Upper lobe of left lung (tissue), 6 donors: ENCODE measurements at places on chromosomes 2 and 18. TPM values are rescaled to one million over a fixed set of nuclear protein-coding genes. Genes with fewer than 3 reads are reported as not detected.

- H3K4me3 ChIP-seq = no peak overlapping the region
- H3K27me3 ChIP-seq = no peaks in the 10 kb centered on the region
- DNase-seq = no peak
- no peak overlapping the region for H3K27ac ChIP-seq
- no peaks in the 10 kb centered on the region for H3K4me1 ChIP-seq
Measured at GRCh38 chr2:236901956-236902355, 183.7 kb upstream of the COPS8 start.

- H3K36me3 ChIP-seq = no peaks in the 10 kb centered on the region
- no peak overlapping the region for H3K4me3 ChIP-seq
- no peaks in the 10 kb centered on the region for H3K27me3 ChIP-seq
- DNase-seq = no peak
- H3K27ac ChIP-seq = no peak overlapping the region
- no peaks in the 10 kb centered on the region for H3K4me1 ChIP-seq
Measured at GRCh38 chr18:33749834-33750233, 171.8 kb downstream of the ASXL3 start.

GRCh38 chr2:236551471-236552211 lies 18.0 kb upstream of the ACKR3 start:
- no peak overlapping the region for H3K27ac ChIP-seq
- peak; percentile 27 for DNase-seq
- no peaks in the 10 kb centered on the region for H3K36me3 ChIP-seq
- no peak overlapping the region for H3K4me3 ChIP-seq
- no peaks in the 10 kb centered on the region for H3K27me3 ChIP-seq

- H3K36me3 ChIP-seq = no peaks in the 10 kb centered on the region
- no peaks in the 10 kb centered on the region for H3K27me3 ChIP-seq
- H3K27ac ChIP-seq = no peak overlapping the region
- no peak overlapping the region for H3K4me3 ChIP-seq
- no peak for DNase-seq
Measured at GRCh38 chr2:84844141-84844540, 36.7 kb downstream of the TRABD2A start.

GRCh38 chr2:85673716-85674375 lies 5.8 kb upstream of the SFTPB start:
- H3K27me3 ChIP-seq = no peaks in the 10 kb centered on the region
- DNase-seq = no peak
- peaks cover 58% of the 10 kb centered on the region for H3K4me1 ChIP-seq
- H3K4me3 ChIP-seq = no peak overlapping the region
- no peak overlapping the region for H3K27ac ChIP-seq

- H3K27ac ChIP-seq = no peak overlapping the region
- no peak for DNase-seq
Measured at GRCh38 chr2:158825021-158825420, 29.9 kb downstream of the DAPL1 start.

DNA sequence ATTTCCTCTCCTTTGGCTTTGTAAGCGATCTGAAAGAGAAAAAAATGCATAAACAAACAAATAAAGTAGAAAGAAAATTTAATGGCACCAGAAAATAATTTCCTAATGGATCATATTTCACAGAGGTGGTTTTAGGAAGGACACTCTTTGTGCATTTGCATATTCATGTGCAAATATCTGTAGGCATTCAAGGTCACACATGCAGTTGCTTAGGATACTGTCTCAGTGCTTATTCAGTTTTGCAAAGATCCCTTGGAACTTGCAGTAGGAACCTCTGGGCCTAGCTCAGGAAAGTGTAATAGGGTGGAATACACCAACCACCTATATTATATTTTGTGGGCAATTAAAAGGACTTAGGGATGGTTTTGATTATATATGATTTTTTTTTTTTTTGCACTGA lies 54.3 kb downstream of the NEB start:
- no peak overlapping the region for H3K27ac ChIP-seq
- no peaks in the 10 kb centered on the region for H3K36me3 ChIP-seq
- no peaks in the 10 kb centered on the region for H3K4me1 ChIP-seq
- H3K27me3 ChIP-seq = no peaks in the 10 kb centered on the region

DNA sequence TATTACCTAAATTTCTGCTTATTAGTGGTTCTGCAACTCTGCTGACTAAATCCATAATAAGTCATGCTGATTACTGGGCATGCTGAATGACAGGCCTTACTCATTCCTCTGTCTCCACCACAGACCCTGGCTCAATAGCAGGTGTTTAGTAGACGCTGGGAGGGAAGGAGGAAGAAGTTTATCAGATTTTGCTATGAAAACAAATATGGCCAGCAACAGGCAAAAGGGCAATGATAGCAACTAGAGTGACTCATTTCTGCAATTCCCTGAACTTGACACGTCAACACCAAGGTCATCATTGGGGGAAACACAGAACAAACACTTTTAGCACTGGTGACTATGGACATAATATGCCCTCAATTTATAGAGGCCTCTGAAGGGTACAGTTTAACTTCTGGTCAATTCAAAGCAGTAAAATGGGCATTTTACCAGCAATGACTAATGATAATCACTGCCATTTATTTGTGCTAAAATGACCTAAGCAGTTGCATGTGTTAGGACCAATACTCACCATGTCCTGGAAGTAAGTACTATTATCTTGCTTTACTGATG lies 35.2 kb downstream of the TMEM163 start:
- peaks cover 8% of the 10 kb centered on the region for H3K4me1 ChIP-seq
- no peaks in the 10 kb centered on the region for H3K36me3 ChIP-seq

DNA sequence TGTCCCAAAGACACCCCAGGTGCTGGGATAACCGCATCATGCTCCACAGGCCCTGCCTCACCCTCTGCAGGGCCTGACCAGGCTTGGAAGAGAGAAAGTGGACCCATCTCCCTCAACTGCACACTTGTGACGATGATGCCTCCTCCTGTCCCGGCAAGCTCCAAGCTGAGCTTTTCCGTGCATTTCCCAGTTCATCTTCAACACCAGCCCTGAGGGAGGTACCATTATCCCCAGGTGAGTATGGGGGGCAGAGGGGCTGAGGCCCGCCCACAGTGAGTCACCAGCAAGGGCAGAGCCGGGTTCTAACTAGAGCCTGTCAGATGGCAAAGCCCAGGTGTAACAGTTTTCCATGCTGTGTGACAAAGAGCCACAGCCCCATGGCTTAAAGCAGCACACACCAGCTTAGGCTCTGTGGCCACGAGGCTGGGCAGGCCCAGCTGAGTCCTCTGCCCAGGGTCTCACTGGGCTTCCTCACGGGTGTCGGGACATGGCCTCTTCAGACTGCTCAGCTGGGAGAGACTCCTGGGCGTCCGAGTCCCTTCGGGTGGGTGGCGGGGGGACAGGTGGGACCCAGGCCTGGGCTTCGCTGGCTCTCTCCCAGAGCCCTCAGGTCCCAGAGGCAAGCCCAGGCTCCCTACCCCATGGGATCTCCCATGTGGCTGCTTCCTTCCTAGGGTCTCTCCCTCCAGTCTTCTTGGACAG lies 108.4 kb upstream of the OTOS start:
- no peak for DNase-seq
- no peaks in the 10 kb centered on the region for H3K36me3 ChIP-seq
- H3K27ac ChIP-seq = no peak overlapping the region
- peaks cover 21% of the 10 kb centered on the region for H3K4me1 ChIP-seq

DNA sequence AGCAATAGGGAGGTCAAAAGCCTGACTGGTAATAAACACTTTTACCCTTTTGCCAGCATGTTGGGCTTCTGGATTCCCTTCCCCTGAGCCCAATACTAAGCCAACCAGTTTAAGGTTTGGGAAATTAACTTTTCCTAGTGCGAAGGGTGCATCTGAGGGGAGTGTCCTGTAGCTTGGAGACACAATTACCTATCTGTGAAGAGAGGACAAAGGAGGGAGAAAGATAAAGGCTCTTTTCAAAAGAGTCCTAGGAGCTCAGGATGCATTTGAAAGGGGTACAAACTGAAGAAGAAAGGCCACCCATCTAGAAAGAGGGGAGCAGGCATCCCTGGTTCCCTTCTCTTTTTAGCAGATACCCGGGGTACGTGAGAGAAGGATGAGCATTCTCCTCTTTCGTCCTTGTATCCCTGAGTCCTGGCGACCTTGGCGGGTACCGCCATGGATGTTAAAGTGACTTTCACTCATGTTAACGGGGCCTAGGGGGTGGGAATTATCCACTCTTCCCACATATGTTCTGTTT lies 25.1 kb downstream of the C18orf54 start:
- no peak overlapping the region for H3K27ac ChIP-seq
- no peaks in the 10 kb centered on the region for H3K36me3 ChIP-seq
- no peaks in the 10 kb centered on the region for H3K27me3 ChIP-seq
- H3K4me3 ChIP-seq = no peak overlapping the region

DNA sequence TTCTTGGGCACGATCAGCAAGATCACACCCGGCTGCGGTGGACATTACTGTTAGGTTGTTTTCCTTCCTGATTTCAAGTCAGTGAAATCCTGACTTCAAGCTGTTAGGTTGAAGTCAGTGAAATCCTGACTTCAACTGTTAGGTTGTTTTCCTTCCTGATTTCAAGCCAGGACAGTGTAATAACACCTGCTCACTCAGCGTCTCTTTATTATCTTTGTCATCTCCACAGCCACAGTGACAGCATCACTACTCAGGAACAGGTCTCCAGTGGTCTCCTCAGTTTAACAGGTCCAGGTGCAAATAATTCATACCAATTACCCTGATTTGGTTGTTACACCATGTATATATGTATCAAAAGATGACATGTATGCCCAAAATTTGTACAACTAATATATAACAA lies 208.1 kb upstream of the REG3G start:
- no peak for DNase-seq
- H3K36me3 ChIP-seq = no peaks in the 10 kb centered on the region
- H3K4me3 ChIP-seq = no peak overlapping the region
- no peaks in the 10 kb centered on the region for H3K27me3 ChIP-seq
- no peak overlapping the region for H3K27ac ChIP-seq
- H3K4me1 ChIP-seq = no peaks in the 10 kb centered on the region

GRCh38 chr2:214088536-214088935 lies 322.3 kb upstream of the VWC2L start:
- no peak overlapping the region for H3K27ac ChIP-seq
- no peak for DNase-seq
- no peak overlapping the region for H3K4me3 ChIP-seq

DNA sequence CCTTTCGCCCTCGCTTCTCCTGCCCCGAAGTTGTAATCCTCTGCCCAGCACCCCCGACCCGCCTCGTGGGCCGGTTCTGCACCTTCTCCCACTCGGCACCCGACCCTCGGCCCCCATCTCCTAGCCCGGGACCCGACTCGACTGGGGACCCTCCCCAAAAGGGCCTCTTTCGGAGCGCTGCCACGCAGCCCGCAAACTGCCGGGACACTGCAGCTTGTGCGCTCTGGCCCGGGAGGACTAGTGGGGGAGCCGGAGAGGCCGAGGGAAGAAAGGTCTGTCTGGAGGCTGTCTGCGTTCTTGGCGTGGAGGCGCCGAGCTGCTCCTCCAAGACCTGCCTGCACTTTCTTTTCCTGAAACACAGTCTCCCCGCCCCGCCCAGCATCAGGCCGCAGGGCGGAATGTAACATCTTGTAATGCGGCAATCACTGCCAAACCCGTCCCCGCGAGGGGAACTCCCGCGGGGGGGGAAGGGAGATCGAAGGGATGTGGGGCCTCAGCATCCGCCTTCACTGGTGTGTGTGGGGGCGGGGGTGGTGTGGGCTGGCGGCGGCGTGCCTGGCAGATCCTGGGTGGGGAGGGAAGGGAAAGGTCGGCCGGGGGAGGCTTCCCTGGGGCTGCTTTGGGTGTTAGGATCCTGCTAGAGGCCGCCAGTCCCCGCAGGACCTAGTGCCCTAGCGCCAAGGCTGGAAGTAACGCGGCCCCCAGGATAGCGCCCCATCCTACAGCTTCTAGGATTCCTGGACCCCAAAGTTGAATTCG lies 7.4 kb downstream of the DLX2 start:
- no peak overlapping the region for H3K27ac ChIP-seq
- peaks cover 49% of the 10 kb centered on the region for H3K4me1 ChIP-seq
- no peaks in the 10 kb centered on the region for H3K36me3 ChIP-seq
- peaks cover 100% of the 10 kb centered on the region for H3K27me3 ChIP-seq
- no peak for DNase-seq
- H3K4me3 ChIP-seq = peak overlapping the region; percentile 40

- peak overlapping the region; percentile 97 for H3K27ac ChIP-seq
- no peaks in the 10 kb centered on the region for H3K27me3 ChIP-seq
- peaks cover 32% of the 10 kb centered on the region for H3K36me3 ChIP-seq
- peaks cover 48% of the 10 kb centered on the region for H3K4me1 ChIP-seq
- DNase-seq = peak; percentile 89
- peak overlapping the region; percentile 41 for H3K4me3 ChIP-seq
Measured at GRCh38 chr18:74498712-74499627, 2.8 kb downstream of the CNDP2 start.

DNA sequence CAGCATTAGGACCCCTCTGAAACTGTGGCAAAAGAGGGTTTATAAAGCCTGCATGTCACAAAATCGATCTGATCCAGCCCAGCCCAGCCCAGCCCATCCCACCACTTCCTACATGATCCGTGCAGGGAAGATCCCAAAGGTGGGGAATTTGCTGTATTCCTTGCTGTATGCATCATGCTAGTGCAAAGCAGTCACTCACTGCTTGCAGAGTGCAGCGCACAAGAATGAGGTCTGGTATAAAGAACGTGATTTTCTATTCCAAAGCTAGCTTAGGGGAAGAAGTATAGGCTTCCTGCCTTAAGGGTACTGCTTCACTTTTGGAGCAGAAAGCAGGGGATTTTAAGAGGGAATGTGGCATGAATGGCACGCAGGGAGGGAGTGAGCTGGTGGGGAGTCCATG lies 18.9 kb upstream of the SERPINB11 start:
- H3K27ac ChIP-seq = no peak overlapping the region
- H3K4me1 ChIP-seq = no peaks in the 10 kb centered on the region
- no peak for DNase-seq
- H3K4me3 ChIP-seq = no peak overlapping the region
- no peaks in the 10 kb centered on the region for H3K27me3 ChIP-seq

DNA sequence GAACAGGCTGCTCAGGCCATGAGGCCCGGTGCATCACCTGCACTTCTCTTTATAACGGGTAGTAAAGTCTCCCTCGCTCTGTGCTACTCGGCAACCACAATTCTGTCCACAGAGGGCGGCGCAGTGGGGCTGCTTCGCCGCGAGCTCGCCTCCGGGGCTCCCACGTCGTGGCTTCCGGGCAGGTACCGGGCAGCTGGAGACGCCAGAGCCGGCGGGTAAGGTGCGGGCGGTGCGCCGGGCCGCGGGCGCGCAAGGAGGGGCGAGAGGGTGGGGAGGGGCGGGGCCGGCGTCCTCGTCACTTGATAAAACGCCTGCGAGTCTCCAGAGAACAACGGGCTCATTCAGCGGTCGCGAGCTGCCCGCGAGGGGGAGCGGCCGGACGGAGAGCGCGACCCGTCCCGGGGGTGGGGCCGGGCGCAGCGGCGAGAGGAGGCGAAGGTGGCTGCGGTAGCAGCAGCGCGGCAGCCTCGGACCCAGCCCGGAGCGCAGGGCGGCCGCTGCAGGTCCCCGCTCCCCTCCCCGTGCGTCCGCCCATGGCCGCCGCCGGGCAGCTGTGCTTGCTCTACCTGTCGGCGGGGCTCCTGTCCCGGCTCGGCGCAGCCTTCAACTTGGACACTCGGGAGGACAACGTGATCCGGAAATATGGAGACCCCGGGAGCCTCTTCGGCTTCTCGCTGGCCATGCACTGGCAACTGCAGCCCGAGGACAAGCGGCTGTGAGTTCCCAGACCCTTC lies at the start of gene ITGA6:
Gene ITGA6, plus strand, starts transcription at position 331 of the 734 bp plus-strand sequence.
- no peaks in the 10 kb centered on the region for H3K36me3 ChIP-seq
- peaks cover 22% of the 10 kb centered on the region for H3K4me1 ChIP-seq
- no peaks in the 10 kb centered on the region for H3K27me3 ChIP-seq
- DNase-seq = peak; percentile 94

Gene ASB18
- not detected for total RNA-seq

Gene IL1B
- total RNA-seq = 13.4 TPM

Gene SULT6B1
- total RNA-seq = not detected

Gene PAIP2B
- total RNA-seq = 9.5 TPM

Gene PIEZO2
- 7.0 TPM for total RNA-seq
